ENCODE measurements at places on chromosomes 11 and 22.

GRCh38 chr11:35322318-35322979, 96.9 kb downstream of the SLC1A2 start:
- DNase-seq, result no peak

GRCh38 chr22:37502342-37503182, 16.4 kb upstream of the MFNG start:
- DNase-seq, result no peak

- no peak for DNase-seq
Measured at GRCh38 chr11:77215106-77215505, 86.4 kb downstream of the GDPD4 start.

GRCh38 chr22:25741692-25742626, at the start of gene MYO18B:
Gene MYO18B, plus strand, starts transcription at chr22:25742188. Its CDS starts 18,905 bp downstream, at chr22:25761093.
- no peak for DNase-seq

GRCh38 chr11:66853242-66854229, 3.3 kb upstream of the LRFN4 start:
- no peak for DNase-seq

DNA sequence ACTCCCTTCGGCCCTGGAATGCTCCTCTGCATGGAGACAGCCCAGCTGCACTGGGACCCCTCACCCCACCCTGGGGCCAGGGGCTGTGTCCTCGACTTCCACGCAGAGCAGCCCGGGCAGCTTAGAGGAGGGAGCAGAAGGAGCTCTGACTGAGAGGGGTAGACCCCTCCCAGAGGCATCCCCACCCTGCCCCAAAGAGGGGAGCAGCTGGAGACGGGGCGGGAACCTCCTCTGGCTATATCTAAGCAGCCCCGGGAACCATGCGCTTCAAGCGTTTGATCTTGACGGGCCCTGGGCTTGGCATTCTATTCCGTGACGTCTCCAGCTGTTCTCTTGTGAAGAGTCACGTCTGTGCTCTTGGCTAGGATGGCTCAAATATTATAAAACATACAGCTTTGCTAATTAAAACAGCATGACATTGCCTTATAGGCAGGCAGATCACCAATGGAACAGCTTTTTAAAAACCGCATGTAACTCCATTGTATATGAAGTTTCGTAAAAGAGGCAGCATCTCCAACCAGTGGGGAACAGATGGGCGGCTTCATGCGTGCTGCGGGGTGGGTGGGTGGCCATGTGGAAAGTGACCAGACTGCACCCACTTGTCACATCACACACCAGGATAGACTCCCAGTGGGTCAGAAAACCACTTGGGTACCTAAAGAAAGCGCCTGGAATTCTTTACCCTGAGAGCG, 7.7 kb downstream of the KCNQ1 start:
- no peak for DNase-seq

DNA sequence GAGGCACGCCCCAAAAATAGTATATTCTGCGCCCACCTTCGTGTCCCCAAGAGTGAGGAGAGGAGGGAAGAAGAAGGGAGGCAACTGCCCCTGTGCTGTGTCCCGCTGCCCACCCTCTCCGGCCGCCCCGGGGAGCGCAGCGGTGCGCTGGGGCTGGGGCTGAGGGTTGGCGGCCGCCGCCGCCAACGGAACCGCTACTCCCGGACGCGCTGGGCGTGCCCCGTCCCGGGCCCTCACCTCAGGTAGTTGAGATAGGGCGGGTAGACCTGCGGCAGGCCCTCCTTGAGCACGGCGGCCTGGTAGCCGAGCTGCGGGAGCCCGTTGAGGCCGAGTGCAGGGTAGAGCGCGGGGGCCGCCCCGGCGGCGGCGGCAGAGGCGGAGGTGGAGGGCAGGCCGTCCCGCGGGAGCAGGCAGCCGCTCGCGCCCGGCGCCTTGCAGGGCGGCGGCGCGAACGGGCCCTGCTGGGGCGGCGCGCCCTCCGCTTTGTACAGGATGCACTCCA, 2.4 kb downstream of the PGR start:
- peak; percentile 9 for DNase-seq

- DNase-seq, result no peak
Measured at GRCh38 chr11:108826136-108826535, 161.3 kb downstream of the DDX10 start.

DNA sequence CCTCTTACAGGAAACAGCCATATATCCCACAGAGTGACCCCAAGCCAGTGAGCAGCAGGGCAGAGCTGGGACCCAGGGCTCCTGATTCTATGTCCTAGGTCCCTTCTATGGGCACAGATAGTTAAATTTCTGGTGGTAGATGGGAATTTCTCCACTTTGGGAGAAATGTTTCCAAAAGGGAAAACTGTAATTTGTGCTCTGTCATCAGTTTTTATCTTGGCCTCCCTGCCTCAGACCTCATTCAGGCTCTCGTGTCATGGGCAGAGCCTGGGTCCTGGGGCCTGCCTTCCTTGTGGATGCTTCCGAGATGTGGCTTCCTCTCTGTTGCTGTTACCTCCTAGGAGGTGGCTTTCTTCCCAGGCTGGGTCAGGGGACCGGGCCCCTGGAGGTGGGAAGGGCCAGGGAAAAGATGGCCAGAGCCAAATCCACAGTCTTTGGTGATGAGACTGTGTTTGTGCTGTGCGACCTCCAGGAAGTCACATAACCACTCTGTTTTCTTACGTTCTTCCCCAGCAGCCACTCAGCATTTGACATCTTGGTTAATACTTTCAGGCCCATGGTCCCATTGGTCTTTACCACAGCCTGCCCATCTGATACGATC, 8.6 kb downstream of the LRRC32 start:
- DNase-seq, result no peak

- no peak for DNase-seq
Measured at GRCh38 chr11:35932681-35933319, 11.1 kb upstream of the LDLRAD3 start.

- DNase-seq, result no peak
Measured at GRCh38 chr22:49453771-49454170, 373.9 kb downstream of the BRD1 start.

- no peak for DNase-seq
Measured at GRCh38 chr11:18849406-18849805, 57.8 kb upstream of the PTPN5 start.

- peak; percentile 28 for DNase-seq
Measured at GRCh38 chr11:35419184-35419829, at the start of gene SLC1A2. Gene SLC1A2, minus strand, starts transcription at chr11:35419558. Its CDS starts 592 bp downstream, at chr11:35418966.

GRCh38 chr22:29632672-29633071, 29.2 kb downstream of the NF2 start:
- DNase-seq, result no peak

GRCh38 chr22:30205281-30206115, 41.1 kb downstream of the LIF start:
- DNase-seq, result no peak

- no peak for DNase-seq
Measured at GRCh38 chr11:72732329-72732728, 19.9 kb downstream of the ARAP1 start.

- DNase-seq, result no peak
Measured at GRCh38 chr11:74695705-74696280, 35.4 kb downstream of the CHRDL2 start.

DNA sequence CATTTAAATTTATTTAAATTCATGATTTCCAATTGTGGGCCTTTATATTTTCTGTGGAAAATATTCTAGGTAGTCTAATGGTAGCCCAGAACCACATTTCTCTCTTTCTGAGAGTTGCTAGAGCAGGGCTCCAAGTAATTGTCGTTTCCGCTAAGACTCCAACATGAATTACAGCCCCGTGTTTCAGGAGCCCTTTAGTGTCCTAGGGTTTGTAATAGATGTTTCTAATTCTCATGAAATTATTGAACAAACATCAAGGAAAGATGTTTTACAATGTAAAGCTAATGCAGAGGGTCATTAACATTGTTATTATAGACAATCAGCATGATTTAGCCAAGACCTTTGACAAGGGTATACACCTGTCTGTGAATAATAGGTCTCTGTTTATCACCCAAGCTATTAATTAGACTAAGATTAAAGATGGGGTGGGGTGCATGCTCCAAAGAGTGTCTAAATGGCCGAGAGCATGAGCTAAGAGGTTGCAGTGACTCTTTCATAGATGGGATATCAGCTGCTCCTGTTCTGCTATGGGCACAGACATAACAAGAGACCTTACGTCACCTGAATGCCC, 81.8 kb upstream of the NTM start:
- DNase-seq, result no peak

DNA sequence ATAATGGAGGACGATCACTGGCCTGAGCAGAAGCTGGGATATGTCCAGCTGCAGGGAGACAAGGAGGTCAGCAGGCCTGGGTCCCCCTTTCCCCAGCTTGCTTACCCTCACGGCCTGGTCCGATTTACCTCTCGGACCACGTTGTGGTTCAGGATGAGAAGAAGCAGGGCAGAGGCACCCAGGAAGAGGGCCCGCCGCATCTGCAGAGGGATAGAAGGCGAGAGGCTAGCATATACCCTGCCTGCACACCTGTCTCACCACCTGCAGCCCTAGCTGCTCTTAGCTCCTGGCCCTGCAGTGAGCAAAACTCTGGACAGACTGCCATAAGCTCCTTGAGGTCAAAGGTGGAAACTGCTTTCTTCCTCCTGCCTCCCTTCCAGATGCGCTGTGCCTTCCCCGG, 1.3 kb downstream of the RNF215 start:
- no peak for DNase-seq

DNA sequence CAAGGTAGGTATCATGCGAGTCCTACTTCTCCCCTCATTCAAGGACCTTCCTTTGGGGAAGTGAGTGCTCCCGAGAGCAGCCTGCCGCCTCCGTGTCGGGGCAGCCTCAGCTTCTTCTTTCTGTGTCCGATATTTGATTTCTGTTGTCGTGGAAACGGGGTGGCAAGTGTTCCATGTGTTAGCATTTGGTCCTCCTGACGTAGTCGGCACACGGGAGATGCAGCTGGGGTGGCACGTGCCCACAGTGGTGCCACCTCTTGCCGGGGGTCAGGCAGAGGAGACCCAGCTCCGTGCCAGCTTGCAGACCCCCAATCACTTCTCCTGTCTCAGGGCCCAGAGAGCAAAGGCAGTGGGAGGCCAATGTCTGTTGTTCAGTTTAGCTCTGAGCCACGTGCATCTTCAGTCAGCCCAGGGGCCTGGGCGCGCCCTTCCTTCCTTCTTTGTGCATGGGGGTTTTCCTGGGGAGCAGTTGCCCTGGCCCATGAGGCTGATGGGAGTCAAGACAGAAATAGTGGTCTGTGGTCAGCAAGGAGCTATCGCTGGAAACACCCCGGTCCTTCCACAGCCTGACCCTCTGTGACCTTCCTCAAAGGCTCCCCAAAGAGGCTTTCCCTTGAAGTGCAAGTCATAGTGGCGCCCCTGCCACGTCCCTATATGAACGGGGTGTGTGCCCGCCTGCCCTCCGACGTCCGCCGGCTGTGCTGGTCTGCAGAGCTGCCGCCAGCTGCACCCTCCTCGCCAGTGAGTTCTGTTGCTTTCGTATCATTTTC, 44.5 kb downstream of the PARVB start:
- no peak for DNase-seq

DNA sequence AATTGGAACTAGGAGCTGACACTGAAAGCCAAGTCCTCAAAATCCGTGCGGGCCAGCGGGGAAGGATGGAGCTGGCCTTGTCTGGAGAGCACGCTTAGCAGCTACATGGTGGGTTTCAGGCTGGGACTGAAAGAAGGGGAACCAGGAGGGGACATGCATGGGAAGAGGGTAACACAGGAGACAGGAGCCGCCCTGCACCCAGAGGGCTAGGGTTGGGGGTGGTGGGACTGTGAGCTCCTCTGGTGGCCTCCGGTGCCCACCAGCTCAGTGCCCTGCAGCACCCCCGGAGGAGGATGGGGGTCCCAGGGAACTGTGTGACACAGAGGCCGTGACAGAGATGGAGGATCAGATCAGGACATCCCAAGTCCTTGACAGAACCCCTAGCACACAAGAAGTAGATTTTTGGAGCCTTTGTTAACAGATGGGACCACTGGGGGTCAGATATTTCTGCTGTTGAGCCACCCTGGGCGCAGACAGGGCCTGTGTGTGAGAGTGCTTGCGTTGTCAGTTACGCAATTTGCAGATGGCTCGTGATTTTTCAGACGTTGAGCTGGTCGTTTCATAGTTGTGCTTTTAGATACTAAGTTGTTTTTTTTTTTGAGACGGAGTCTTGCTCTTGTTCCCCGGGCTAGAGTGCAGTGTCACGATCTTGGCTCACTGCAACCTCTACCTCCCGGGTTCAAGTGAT, 21.3 kb upstream of the GRAMD4 start:
- no peak for DNase-seq

- DNase-seq, result no peak
Measured at GRCh38 chr11:14290422-14290821, 68.6 kb downstream of the RRAS2 start.

DNA sequence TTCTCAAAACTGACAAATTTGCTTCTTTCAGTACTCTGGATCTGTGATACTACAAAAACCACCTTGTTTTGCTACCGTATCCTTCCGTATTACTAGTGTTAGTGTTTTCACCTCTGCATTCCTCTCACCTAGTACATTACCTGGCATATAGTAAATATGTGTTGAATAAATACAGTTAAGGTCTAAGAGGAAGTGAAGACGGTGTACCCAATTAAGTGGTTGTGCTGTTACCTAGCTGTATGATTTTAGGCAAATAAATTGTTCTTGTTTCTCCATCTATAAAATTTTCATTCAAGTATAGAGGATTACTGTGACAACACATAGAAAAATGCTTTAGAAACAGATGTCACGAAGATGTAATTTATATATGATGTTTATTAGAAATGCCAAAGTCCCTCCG, 8.9 kb downstream of the BCL2L13 start:
- DNase-seq, result no peak

DNA sequence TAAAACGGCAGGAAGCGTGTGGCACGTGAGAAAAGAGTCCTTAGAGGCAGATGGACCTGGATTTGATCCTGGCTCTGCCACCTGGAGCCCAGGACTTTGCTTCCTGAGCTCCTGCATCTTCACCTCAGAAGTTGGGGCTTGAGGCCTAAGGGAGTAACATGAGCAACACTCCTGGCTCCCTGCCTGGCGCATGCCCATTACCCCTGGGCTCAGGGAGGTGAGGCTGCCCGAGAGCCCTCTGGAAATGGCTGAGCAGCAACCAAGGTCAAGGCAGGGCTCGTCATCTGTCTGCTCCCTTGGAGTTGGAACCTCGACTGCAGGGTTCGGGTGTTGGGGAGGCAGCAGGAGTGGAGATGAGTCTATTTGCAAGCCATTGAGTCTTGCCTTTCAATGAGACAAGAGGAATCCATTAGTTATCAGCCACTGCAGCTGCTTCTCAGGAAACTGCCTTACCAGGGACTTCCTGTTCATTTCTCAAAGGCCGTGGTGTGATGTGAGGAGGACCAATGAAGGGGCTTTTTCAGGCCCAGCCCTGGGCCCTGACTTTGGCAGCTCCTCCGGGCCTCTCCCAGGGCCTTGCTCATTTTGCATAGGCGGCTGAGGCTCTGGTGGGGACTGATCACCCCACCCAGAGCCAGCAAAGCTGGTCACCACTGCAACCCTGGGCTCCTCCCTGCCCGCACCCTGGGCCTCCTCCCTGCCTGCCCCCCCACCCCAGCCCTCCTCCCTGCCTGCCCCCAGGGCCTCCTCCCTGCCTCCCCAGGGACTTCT, 6.4 kb downstream of the FADS2 start:
- DNase-seq, result peak; percentile 48

- DNase-seq, result no peak
Measured at GRCh38 chr22:30150212-30150611, 69.9 kb downstream of the HORMAD2 start.

Data from neural crest cell (in vitro differentiated cells).